ENCODE measurements at places on chromosomes 16 and 17.

DNA sequence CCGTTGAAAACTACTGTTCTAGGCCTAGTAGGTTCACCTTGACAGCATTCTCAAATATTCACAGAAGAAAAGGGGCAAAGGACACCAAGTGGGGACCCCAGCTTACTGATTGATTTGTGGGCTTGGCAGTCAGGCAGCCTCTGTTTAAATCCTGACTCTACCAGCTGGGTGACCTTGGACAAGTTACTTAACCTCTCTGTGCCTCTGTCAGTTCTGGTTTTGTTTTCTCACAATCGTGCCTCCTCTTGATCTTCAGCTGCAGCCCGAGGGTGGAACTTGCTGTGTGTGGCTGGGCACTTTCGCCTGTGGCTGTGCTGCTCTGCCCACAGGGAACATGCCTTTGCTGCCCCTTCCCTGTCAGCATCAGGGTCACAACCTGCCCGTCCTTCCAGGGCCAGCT, 17.8 kb downstream of the RAP1GAP2 start:
- no peak for DNase-seq

DNA sequence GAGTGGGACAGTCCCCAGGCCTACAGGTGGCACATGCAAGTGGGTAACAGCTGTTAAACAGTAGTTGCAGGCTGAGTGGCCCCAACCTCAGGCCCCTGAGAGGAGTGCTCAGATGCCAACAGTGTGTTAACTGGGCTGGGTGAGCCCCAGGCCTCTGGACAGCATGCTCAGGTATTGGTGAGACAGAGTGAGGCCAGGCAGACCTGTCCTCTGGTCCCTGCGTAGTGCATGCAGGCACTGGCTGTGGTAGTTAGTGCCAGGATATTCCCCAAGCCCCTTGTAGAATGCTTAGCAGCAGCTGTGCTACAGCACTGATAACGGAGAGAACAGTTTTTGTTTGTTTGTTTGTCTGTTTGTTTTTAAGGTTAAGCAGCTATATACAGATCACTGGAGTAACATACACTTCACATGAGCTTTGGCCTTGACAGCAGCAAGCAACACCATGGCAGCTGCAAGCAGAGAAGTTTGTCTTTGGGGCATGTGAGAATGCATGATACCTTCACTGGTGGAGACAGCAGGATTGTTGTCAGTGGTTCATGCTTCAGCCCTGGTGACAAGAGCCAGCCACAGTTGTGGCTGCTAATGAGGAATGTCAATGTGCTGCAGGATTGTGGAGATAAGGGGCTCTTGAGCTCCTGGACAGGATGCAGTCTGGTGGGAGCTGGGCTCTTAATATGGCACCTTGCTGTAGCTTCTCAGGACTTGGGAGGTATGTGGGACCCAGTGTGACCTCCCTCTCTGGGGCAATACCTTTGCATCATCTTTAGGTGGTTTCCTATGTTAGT, 614.4 kb downstream of the CDH11 start:
- no peak for DNase-seq

- no peak for DNase-seq
These were observed 165.9 kb upstream of the CHMP6 start for GRCh38 chr17:80825471-80826345.

DNA sequence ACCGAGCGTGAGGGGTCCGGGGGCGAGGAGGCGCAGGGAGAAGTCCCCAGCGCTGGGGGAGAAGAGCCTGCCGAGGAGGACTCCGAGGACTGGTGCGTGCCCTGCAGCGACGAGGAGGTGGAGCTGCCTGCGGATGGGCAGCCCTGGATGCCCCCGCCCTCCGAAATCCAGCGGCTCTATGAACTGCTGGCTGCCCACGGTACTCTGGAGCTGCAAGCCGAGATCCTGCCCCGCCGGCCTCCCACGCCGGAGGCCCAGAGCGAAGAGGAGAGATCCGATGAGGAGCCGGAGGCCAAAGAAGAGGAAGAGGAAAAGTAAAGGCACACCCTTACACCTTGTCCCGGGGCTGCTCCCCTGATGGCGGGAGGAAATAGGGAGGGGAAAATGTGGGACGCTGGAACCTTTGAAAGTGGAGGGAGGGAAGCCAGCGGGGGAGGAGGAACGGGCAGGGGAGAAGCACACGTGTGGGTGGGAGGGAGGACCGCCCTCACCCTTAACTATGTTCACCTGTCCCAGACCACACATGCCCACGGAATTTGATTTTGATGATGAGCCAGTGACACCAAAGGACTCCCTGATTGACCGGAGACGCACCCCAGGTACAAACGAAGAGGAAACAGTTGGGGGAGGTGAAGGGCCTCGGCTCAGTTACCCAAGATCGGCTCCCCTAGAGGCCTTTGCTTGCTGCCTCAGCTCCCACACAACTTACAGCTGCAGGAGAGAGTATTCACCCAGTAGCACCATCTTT, 916 bp downstream of the PAGR1 start:
- peak; percentile 28 for DNase-seq

GRCh38 chr17:14152721-14153120, 83.4 kb downstream of the COX10 start:
- no peak for DNase-seq

- no peak for DNase-seq
These were observed 7.7 kb downstream of the PRR15L start for GRCh38 chr17:47949946-47950345.

- no peak for DNase-seq
These were observed 551.2 kb upstream of the CA10 start for GRCh38 chr17:52709724-52710123.

GRCh38 chr16:12589676-12590075, 214.0 kb downstream of the CPPED1 start:
- DNase-seq: no peak

DNA sequence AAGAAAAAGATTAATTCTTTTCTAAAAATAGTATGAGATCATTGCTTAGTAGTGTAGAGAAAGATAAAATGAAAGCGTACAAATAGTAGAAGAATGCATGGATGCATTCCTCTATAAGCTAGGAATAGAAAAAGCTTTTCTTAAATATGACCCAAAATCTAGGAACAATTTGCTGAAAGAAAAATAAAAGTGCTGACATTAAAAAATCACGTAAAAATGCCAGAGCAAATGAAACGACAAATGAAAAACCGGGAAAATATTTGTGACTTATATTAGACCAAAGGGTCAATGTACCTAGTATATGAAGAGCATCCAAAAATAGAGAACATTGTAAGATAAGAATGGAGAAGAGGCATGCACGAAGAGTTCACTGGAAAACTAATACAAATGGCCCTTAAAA, 149.5 kb upstream of the MON1B start:
- no peak for DNase-seq

DNA sequence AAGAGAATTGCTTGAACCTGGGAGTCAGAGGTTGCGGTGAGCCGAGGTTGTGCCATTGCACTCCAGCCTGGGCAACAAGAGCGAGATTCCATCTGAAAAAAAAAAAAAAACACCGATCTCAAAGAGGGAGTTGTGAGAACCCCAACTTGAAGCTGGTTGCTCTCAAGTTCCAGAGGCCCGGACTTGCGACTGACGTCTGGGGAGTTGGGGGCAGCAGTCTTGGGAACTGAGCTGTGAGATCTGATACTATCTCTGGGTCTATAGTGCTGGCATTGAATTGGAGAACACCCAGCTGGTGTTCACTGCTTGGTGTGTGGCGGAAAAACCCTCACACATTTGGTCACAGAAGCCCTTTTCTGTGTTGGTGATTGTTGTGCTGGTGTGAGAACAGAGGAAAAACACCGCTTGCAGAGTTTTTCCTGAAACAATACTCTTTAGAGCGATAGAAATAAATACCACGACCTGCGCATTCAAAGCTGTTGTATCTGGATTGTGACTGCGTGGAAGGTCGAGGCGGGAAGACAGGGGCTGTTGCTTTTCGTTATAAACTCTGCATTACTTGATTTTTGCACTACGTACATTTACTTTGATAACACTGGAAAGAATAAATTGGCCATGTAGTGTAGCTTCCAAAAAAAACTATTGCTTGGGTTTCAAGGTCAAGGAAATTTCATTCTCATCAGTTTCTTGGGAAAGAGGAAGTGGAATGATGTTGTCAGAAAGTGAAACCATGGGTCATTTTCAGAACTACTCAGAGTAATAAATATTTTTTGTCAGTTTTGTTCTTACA, 8.8 kb downstream of the SCIMP start:
- DNase-seq: no peak

DNA sequence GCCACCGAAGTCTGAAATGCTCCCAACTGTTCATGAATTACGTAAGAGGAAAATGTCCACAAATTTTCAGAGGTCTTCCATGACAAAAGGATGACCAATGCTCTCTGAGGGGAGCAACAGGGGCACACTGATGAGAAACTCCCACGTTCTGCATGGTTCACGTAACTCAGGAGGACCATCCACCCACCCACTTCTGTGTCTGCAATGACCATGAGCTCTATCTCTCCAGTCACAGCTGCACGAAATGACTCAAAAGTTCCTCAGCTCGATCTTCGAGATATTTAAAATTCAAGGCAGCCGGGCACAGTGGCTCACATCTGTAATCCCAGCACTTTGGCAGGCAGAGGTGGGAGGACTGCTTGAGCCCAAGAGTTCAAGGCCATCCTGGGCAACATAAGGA, 15.8 kb downstream of the WDR45B start:
- DNase-seq: no peak

GRCh38 chr17:32909787-32910369, 18.1 kb upstream of the TMEM98 start:
- no peak for DNase-seq

GRCh38 chr17:27667656-27668487, 36.9 kb downstream of the LGALS9 start:
- DNase-seq: no peak

- DNase-seq: no peak
These were observed 30.3 kb upstream of the RPH3AL start for GRCh38 chr17:382644-383533.

DNA sequence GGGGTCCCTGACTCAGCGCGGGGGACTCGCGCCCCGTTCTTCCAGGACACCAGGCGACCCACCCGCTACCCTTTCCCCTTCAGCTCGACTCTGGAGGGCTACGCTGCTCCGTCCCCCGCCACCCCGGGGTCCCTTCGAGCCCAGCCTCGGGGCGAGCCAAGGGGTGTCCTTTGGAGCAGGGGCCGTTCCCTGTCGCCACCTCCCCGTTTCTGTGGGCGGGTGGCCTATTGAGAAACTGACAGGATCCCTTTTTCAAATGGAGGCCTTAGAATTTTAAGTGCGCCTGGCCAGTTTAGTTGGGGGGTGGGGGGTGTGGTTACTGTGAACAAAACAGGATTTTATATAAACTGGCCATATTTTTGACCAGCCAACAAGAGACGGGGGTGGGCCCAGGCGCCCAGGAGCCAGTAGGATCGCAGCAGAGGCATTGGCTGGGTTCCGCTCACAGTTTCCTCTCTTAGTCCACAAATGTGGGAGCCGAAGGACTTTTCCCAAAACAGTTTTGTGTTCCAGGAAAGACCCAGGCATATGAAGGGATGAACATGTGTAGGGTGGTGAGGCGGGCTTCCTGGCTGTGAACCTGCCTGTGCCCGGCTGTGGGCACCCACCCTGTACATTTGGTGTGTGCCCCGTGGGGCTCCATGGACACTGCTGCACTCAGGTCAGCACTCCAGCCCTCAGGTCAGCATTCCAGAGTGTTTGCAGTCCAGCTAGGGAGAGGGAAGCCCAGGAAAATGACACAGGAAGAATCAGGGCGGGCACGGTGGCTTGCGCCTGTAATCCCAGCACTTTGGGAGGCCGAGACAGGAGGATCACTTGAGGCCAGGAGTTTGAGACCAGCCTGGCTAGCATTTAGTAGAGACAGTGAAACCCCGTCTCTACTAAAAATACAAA, 722 bp upstream of the TIMP2 start:
- no peak for DNase-seq

- no peak for DNase-seq
These were observed 16.0 kb downstream of the HOXB4 start for GRCh38 chr17:48561884-48562810.

- DNase-seq: no peak
These were observed 7.3 kb upstream of the PRPSAP2 start for GRCh38 chr17:18850679-18851078.

- no peak for DNase-seq
These were observed 31.9 kb downstream of the NMT1 start for GRCh38 chr17:45092911-45093430.

DNA sequence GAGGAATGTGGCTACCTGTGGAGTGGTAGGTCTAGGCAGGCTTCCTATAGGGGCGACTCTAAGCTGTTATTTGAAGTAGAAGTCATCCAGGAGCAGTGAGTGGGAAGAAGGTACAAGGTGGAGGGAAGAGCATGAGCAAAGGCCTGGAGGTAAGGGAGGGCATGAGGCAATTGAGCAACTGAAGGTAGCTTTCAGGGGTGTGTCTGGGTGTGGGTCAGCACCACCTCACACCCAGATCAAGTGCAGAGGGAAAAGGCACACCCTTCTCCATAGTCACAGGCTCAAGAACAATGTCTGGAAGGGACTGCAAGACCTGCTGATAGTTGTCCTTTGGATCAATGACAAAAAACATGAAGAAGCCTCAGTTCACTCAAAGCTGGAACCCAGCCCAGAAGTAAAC, 46.5 kb upstream of the IRX6 start:
- no peak for DNase-seq

Measured in effector CD8-positive, alpha-beta T cell (primary cell).